Coronary artery (tissue), 2 donors: ENCODE measurements at places on chromosomes 3 and 15.

DNA sequence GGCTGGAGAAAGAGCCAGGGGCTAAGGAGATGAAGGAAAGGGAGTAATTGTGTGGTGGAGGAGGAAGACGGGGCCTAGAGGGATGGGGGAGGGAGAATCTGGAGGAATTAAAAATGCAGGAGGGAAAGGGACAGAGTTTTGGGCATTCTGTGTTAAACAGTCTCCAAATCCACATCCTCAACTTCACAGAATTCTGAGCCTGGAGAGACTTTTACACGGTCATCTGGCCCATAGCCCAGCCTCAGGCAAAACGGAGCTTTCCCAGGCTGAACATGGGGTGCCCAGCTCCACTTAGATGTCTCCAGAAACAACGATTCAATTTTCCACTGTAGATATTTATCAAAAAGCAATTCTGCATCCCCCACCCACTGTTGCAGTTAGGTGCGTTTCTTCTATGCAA, 137.6 kb upstream of the HACD2 start:
- no peak for DNase-seq

DNA sequence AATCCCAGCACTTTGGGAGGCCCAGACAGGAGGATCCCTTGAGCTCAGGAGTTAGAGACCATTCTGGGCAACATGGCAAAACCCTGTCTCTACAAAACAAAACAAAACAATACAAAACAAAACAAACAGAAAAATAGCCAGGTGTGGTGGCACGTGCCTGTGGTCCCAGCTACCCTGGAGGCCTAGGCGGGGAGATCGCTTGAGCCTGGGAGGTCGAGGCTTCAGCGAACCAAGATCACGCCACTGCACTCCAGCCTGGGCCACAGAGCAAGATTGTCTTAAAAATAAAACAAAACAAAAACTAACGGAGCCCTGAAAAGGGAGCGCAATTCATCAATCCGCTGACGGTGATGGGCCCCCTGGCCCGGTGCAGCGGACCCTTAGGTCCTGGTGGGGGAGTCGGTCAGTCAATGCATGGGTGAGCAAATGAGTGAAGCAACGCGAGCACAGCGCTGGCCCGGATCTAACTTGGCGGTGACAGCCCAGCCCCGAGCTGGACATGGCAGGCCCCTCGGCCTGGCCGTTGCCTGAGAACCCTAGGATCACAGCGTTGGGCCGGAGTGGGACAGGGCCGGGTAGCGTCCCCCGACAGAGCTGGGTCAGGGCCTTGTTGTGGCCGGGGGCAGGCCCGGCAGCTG, 52.4 kb upstream of the BLM start:
- DNase-seq, result no peak

- DNase-seq, result no peak
Measured at GRCh38 chr3:123397050-123397590, 51.8 kb downstream of the ADCY5 start.

- no peak for DNase-seq
Measured at GRCh38 chr3:145681181-145681580, 479.8 kb downstream of the PLOD2 start.

- no peak for DNase-seq
Measured at GRCh38 chr3:186362988-186363387, 954 bp upstream of the DGKG start.

DNA sequence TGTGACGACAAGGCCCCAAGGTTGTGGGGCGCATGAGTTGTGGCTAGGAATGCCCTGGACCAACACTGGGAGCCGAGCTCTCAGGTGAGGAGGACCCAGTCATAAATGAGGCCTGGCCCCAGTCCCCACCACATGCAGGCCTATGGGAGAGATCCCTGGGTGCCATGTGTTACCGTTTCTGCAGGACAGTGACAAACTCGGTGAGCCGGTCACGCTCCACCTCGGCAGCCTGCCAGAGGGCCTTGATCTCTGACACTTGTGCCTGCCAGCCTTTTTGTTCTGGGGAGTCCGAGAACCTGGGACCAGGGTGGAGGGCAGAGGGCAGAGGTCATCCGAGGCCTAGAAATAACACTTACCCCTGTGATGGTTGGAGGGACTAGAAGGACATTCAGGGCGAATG, 27.7 kb upstream of the HHATL start:
- DNase-seq, result peak; percentile 62

DNA sequence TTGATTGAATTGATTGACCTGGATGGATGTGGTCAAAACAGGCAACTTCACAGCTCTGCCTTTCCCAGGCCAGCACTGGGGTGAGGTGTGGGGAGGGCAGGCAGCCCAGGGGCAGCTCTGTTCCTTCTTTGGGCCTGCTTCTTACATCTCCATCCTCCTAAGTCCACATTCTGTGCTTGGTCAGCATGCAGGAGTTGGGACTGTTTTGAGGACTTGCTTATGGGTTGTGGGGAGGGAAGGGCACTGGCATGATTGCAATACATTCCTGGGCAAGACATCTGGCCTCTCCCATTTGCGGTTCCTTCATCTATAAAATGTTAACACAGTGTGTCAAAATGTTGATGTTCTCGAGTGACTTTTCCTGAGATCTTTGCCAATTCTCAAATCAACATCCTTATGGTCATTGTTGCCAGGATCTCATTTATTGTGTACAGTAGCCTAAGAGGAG, 84.1 kb downstream of the ST6GAL1 start:
- DNase-seq, result no peak

GRCh38 chr15:67175643-67176071, 78.8 kb downstream of the AAGAB start:
- no peak for DNase-seq

- DNase-seq, result no peak
Measured at GRCh38 chr3:196194542-196194915, 16.7 kb downstream of the ZDHHC19 start.

- DNase-seq, result no peak
Measured at GRCh38 chr15:90513448-90513847, 16.3 kb upstream of the CRTC3 start.

DNA sequence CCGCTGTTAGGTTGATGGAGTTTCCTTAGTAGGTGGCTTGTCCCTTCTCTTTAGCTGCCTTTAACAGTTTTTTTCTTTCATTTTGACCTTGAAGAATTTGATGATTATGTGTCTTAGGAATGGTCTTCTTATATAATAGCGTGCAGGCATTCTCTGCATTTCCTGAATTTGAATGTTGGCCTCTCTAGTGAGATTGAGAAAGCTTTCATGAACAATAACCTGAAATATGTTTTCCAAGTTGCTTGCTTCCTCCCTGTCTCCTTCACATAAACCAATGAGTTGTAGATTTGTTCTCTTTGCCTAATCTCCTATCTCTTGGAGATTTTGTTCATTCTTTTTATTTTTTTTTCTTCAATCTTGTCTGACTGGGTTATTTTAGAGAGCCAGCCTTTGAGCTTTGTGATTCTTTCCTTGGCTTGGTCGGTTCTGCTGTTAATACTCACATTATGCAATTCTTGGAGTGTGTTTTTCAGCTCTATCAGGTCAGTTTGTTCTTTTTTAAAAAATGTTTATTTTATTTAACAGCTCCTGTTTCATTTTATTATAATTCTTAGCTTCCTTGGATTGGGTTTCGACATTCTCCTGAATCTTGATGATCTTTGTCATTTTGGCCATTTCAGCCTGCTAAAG, 627.9 kb downstream of the SI start:
- DNase-seq, result no peak
